Psoas muscle (tissue), 8 donors: ENCODE measurements at places on chromosomes 6 and 20. TPM values are rescaled to one million over a fixed set of nuclear protein-coding genes. Genes with fewer than 3 reads are reported as not detected.

Gene AVP
- total RNA-seq = not detected

Gene SLC22A1
- 2.7 TPM for total RNA-seq

Gene PRR18
- not detected for total RNA-seq

Gene ADGRB3
- total RNA-seq = 0.32 TPM

Gene PI3
- not detected for total RNA-seq

Gene MUC22
- total RNA-seq = 0.08 TPM

Gene FBXO5
- total RNA-seq = 1.7 TPM

Gene POM121L2
- total RNA-seq = not detected

Gene PDE10A
- total RNA-seq = 3.6 TPM

Gene TGM3
- total RNA-seq = not detected

Gene MEI4
- total RNA-seq = not detected

Gene RIMS4
- 0.34 TPM for total RNA-seq

Gene OR2J3
- not detected for total RNA-seq

Gene MAS1
- not detected for total RNA-seq

Gene CST3
- total RNA-seq = 558 TPM

Gene SRSF12
- 0.71 TPM for total RNA-seq

Gene SLC24A3
- total RNA-seq = 24.4 TPM

Gene MOXD1
- not detected for total RNA-seq

Gene TFAP2B
- not detected for total RNA-seq

Gene GZF1
- 20.7 TPM for total RNA-seq

Gene TMEM63B
- 42.3 TPM for total RNA-seq

Gene TCF21
- 0.32 TPM for total RNA-seq

Gene SCRT2
- total RNA-seq = not detected

Gene MCM3
- total RNA-seq = 11.2 TPM

Gene CTAGE9
- not detected for total RNA-seq

Gene BPI
- total RNA-seq = not detected

Gene MATN4
- not detected for total RNA-seq

Gene ADA
- 3.3 TPM for total RNA-seq

Gene FRK
- 1.6 TPM for total RNA-seq

Gene NXT1
- total RNA-seq = 10.2 TPM

Gene FOXQ1
- not detected for total RNA-seq

Gene BLCAP
- 267 TPM for total RNA-seq

Gene PSORS1C1
- 0.06 TPM for total RNA-seq

Gene LZTS3
- total RNA-seq = 5.8 TPM

Gene HCK
- total RNA-seq = 3.3 TPM

Gene BTN3A1
- 9.3 TPM for total RNA-seq

Gene PRSS16
- not detected for total RNA-seq
